ENCODE measurements at places on chromosomes 12 and 14.

- DNase-seq: no peak
Measured at GRCh38 chr12:42010257-42010656, 134.4 kb downstream of the GXYLT1 start.

- peak; percentile 80 for DNase-seq
Measured at GRCh38 chr12:70637303-70638085, at the start of gene PTPRB. Gene PTPRB, minus strand, starts transcription at chr12:70637429. Its CDS starts 34 bp downstream, at chr12:70637395.

- no peak for DNase-seq
Measured at GRCh38 chr12:114682106-114682784, 1.7 kb downstream of the TBX3 start.

DNA sequence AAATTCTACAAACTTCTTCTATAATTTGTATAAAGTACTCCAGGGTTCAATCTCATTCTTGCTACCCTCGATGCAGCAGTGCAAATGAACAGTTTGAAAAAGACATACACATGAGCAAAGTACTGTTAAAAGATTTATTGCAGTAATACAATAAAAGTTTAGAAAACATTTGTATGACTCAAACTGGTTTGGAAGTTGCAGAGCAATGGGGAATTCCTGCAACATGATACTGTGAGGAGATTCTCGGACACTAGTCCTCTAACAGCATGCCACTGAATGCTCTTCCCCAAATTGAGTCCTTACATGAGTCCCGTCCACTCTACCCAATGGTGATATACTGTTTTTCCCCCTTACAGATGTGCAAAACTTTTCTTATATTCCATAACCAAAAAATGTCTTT lies 45.4 kb downstream of the ATG14 start:
- DNase-seq: no peak

GRCh38 chr14:75297411-75298040 lies 18.9 kb downstream of the FOS start:
- no peak for DNase-seq

DNA sequence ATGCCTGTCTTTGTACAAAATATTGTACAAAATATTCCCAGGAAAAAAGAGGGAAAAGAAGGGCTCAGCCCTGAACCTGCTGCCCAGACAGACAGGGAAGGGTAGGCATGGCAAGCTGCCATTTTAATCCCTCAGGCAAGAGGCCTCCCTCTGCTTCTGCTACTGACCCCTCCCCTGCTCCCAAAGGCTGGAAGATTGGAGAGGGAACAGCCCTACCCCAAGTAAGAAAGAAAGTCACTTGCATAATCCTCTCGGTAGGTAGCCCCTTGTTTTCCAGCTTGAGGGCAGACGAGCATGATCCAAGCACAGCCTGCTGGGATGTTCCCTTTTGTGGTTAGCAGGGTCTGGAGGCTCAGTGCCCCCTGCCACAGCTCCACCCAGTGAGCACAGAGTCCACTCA lies 20.7 kb downstream of the ADCY6 start:
- DNase-seq: no peak

- DNase-seq: no peak
Measured at GRCh38 chr12:126726481-126727217, 1540.3 kb upstream of the TMEM132C start.

- DNase-seq: no peak
Measured at GRCh38 chr12:47850153-47851084, 30.7 kb upstream of the HDAC7 start.

GRCh38 chr12:88083634-88084033 lies 54.4 kb upstream of the C12orf50 start:
- no peak for DNase-seq

DNA sequence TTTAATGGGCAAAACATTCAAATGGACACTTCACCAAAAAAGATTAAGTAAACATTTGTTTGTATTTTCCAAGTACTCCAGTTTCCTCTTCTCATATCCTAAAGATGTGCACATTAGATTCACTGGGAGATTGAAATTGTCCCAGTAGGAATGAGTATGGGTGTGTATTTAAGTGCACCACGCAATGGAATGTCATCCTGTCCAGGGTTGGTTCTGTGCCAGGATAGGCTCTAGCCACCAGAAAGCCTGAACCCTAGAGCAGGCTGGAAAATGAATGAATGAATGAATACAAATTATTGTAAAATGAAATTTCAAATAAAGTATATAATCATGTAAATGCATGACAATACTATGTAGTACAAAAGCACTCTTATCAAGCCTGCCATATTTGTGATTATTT lies 14.0 kb downstream of the CEP83 start:
- DNase-seq: no peak

- no peak for DNase-seq
Measured at GRCh38 chr12:3723916-3724805, 28.7 kb downstream of the CRACR2A start.

DNA sequence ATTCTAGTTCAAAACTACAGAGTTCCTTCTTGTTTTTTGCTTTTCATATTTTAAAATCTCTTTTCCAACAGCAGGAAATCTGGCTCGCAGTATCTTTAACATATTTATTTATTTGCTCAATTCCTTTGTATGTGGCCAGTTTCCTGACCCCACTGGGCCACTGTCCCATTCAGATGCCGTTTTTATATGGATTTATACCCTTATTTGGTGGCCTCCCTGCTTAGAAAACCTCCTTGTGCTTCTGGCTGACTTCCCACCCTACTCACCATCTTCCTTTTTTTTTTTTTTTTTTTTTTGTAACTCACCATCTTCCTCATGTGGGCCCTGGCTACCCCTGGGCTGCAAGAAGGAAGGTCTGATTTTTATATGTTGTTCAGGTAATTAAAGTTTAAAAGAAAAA lies 53.9 kb downstream of the TTLL5 start:
- DNase-seq: no peak

DNA sequence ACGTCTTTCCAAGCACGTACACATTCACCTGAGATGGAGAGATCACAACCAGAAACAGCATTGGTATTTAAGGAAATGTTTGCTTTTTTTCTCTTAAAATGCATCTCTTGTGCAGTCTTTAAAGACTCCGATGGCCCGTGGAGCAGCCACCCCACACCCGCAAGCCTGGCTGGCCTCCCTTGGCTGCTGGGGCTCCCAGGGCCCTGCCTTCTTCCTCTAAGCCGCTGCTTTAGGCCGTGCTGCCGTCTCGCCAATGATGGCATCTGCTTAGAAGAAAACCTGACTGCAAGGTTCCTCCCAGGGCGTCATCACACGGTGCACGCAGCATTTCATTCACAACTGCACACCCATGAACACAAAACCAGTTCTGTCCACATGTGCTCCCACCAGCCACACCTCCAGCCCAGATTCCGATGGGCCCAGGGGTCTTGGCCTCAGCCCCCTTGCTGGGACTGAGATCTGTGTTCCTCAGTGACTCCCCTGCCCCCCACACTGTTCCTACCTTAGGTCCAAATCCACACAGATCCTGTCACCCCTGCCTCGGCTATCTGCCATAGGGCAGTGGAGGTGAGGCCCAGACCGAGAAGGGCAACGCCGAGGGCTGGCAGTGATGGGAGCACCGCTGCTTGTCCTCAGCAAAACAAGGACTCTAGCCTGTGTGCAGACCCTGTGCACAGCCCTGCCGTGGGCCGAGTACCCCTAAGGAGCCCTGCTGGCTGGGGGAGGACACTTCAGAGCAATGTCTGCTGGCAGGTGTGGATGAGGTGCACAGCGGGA lies 4.4 kb downstream of the BTBD6 start:
- DNase-seq: no peak

DNA sequence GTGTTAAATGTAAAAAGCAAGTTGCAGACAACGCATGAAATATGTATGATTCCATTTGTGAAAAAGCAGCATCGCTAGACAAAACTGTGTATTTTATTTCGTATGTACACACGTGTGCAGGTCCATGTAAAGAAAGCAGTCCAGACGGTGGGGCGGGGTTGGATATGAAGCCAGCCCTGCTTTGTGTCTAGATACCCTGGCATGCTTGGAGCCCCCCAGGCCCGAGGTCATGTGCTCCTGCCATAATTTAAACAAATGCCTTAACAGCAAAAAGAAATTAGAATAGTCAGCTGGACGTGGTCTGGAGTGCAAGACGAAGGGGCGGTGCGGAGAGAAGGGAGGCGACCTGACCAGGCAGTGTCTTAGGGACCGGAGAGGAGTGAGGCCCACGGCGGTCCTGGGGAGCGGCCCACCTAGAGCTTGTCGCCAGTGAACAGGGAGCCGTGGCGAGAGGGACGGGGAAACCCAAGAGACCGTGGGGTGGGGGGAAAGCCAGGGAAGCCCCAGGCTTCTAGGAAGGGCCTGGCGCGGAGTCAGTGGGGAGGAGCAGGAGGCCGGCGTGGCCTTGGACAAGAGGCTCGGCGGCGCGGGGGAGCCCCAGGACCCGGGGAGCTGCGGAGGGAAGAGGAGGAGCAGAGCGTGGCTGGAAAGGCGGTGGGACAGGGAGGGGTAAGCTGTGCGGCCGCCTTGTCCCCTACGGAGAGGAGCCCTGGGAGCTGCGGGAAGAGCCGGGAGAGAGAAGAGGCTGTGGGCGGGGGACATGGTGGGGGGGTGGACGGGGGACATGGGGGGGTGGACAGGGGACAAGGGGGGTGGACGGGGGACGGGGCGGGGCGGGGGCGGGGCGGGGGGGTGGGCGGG lies 118.5 kb upstream of the C14orf180 start:
- no peak for DNase-seq

- no peak for DNase-seq
Measured at GRCh38 chr14:33120966-33121365, 182.3 kb downstream of the NPAS3 start.

- no peak for DNase-seq
Measured at GRCh38 chr14:51297066-51297465, 57.0 kb downstream of the TMX1 start.

GRCh38 chr12:50661300-50662115 lies 102.4 kb upstream of the ATF1 start:
- DNase-seq: no peak

DNA sequence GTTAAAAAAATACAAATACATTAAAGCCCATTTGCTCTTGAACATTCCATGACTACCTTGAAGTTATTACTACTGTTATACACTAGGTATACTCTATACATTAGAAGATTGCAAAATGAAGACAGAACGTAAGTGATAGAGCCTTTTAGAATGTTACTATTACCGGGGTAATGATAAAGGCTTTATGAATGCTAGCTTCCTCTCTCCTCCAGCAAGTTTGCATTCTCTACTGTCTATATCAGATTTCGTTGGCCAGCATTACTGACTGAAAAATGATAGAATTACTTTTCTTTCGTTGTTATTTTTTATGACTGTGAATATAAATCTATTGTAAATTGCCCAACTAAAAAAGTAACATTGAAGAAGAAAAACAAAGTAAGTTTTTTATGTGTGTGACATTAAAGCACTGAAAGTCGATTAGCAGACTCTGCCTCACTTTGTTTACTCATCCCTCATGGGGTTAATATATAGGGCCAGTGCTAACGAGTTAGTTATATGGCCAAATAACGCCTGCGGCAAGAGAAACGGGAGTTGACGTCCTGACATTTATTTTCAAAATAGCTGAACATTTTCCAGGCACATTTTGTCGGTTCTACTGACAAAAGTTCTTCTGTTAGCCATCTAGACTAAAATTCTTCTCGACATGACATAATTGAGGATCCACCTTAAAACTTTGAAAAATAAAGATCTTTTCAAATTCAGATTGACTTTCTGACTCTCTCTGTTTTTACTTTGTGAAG lies 163.8 kb upstream of the KITLG start:
- DNase-seq: no peak

- DNase-seq: no peak
Measured at GRCh38 chr12:71787580-71787979, 32.9 kb downstream of the RAB21 start.

DNA sequence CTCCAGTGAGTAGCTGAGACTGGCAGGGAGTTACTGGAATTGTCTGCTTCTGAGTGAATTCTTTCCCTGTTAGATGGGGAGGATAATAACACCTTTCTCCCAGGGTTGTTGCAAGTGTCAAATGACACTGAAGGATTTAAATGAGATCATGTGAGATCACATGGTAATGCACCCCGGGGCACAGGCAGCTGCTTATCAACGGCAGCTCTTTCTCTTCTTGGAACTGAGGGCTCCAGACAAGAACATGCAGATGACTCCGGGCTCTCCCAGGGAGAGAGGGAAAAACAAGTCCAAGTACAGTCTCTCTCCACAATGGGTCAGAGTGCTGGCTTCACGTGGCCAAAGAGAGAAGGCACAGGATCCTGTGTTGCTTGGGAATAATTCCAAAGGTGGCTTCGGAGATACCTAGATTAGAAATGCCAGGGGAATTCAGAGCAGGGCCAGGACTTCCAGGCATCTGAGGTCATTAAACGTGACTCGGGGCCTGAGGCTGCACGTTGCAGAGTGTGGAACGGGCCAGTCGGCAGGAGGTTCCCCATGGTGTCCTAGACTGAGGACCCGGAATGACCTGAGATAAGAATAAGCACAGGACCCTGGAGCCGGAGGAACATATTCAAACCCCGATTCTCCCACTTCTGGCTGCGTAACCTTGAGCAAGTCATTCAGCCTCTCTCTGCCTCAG lies 109.2 kb downstream of the PRMT8 start:
- DNase-seq: no peak

DNA sequence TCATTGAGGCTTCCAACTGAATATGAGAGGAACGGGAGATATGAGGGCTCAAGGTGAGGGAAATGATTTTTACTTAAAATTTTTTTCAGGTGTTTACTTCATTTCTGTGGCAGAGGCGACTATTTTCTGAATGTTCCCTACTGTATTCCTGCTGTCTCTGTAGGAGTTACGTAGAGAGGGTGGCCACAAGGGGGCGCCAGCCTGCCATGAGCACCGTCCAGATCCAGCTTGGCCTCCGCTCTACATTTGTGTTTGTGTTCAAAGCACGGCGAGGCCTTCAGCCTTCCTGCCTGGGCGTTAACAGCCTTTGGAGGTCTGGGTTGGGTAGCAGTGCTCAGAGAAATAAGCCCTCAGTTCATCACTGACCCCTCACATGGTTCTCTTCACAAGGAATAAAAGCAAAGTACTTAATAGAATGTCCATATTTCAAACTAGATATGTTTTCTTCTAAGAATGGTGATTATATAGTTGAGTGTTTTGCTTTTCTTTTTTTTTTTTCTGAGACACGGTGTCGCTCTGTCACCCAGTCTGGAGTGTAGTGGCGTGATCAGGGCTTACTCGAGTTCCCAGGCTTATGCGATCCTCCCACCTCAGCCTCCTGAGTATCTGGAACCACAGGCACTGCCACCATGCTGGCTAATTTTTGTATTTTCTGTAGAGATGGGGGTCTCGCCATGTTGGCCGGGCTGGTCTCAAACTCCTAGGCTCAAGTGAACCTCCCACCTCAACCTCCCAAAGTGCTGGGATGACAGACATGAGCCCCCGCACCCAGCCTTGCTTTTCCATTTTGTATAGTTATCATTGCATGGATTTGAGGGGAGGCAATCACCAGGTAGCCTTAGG lies 22.3 kb downstream of the CKB start:
- DNase-seq: no peak

DNA sequence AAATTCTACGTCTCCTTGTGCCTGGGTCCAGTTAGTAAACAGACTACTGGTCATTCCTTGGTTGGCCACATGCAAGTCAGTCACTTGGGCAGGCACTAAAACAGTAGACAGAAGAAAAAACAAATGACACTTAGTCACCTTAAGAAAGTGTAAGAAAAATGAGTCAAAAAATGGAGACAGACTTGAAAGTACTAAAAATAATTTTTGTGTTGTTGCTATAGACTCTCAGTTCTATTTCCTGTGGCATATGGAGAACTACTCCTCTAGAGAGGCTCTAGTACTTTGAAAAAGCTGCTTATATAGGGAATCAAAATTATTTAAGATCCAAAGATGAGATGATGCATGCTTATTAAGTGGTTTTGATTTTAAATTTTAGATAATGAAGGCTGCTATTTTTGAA lies 56.0 kb downstream of the PTPRB start:
- DNase-seq: no peak

All from NCI-H187 treated with DMSO at 0.1 percent for 48 hours (cell line).